Hepatocyte (in vitro differentiated cells): ENCODE measurements at places on chromosomes 1 and 21. TPM values are rescaled to one million over a fixed set of nuclear protein-coding genes. Genes with fewer than 3 reads are reported as not detected.

TRABD2B gene
- 2.3 and 4.9 TPM in 2 replicates for polyA plus RNA-seq

FAM177B gene
- 0.19 and 1.2 TPM in 2 replicates for polyA plus RNA-seq

BRDT gene
- polyA plus RNA-seq: not detected in 2 replicates

SLC6A9 gene
- 24.9 and 25.3 TPM in 2 replicates for polyA plus RNA-seq

FCRL3 gene
- polyA plus RNA-seq: not detected in 2 replicates

DNA sequence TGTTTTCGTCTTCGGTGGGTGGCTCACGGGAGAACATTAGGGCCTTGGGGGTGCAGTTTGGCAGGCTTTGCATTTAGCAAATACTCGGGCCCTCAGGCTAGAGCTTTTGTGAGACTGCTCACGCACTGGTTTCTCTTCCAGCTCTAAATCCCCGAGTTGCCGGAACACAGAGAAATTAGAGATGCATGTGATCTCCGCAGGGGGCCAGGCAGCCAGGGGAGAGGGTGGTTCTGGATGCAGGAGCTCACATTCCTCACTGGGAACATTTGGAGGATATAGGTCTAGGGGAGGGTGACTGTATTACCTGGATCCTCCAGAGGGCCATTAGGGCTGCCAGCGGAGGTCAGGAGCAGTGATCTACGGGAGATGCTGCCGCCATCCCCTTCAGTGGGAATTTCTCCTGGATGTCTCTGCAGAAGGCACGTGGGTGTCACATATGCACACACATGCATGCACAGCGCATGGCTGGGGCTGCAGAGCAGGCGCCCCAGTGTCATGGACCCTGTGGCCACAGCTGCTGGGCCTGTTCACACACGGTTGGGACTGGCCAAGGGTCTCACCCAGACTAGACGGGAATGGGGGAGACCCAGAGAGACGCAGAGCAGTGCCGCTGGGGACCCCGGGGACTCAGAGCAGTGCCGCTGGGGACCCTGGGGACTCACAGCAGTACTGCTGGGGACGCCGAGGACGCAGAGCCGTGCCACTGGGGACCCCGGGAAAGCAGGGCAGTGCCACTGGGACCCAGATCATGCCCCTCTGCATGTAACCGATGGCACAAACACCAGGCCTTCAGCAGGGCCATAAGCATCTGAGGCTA is 258.7 kb downstream of the CAMTA1 start:
- H3K36me3 ChIP-seq: no peaks in the 10 kb centered on the region
- H3K4me1 ChIP-seq: no peaks in the 10 kb centered on the region
- no peak for DNase-seq
- no peaks in the 10 kb centered on the region for H3K27me3 ChIP-seq

- no peak overlapping the region for H3K4me3 ChIP-seq
- H3K27me3 ChIP-seq: no peaks in the 10 kb centered on the region
- H3K4me1 ChIP-seq: no peaks in the 10 kb centered on the region
- DNase-seq: no peak
These were observed 114.5 kb upstream of the ZNHIT6 start for GRCh38 chr1:85822696-85823095.

GRCh38 chr1:209630383-209631225 is 21.6 kb downstream of the LAMB3 start:
- H3K36me3 ChIP-seq: no peaks in the 10 kb centered on the region
- H3K27ac ChIP-seq: no peak overlapping the region
- no peak overlapping the region for H3K4me3 ChIP-seq
- no peak for DNase-seq

DNA sequence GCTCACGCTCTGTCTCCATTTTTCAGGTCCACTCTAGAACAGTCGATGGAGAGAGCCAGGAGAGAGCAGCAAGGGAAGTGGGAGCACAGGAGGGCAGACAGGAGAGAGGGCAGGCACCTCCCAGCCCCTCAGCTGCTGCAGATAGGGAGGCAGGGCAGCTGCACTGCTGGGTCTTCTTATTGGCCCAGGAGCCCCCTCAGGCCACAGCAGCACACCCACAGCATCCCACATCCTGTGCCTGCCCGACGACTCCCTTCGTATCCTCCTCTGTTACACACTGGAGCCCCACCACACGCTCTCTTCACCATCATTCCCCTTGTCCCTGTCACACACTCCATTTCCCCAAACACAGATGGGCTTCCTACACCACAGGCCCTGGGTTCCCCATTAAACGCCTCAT is 13.7 kb upstream of the ARTN start:
- H3K27me3 ChIP-seq: no peaks in the 10 kb centered on the region
- no peak for DNase-seq
- H3K36me3 ChIP-seq: no peaks in the 10 kb centered on the region

DNA sequence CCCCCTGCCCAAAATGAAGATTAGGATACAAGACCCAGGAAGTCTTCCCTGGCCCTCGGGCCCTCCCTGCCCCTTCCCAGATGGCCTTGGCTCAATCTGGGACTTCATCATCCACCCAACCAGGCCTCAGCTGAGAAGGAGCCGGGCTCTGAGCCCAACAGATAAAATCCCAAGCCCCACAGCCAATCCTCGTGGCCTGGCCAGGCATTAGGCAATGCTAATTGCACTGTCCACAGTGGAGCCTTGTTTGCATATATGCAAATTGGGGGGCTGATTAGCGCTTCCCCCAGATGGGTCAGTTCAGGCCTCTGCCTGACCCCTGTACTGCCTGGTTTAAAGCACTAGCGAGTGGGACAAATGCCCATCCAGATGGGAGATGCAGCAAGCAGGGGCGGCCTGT is 34.9 kb downstream of the IGSF21 start:
- no peak overlapping the region for H3K27ac ChIP-seq
- no peaks in the 10 kb centered on the region for H3K4me1 ChIP-seq
- H3K27me3 ChIP-seq: peaks cover 6% of the 10 kb centered on the region

DNA sequence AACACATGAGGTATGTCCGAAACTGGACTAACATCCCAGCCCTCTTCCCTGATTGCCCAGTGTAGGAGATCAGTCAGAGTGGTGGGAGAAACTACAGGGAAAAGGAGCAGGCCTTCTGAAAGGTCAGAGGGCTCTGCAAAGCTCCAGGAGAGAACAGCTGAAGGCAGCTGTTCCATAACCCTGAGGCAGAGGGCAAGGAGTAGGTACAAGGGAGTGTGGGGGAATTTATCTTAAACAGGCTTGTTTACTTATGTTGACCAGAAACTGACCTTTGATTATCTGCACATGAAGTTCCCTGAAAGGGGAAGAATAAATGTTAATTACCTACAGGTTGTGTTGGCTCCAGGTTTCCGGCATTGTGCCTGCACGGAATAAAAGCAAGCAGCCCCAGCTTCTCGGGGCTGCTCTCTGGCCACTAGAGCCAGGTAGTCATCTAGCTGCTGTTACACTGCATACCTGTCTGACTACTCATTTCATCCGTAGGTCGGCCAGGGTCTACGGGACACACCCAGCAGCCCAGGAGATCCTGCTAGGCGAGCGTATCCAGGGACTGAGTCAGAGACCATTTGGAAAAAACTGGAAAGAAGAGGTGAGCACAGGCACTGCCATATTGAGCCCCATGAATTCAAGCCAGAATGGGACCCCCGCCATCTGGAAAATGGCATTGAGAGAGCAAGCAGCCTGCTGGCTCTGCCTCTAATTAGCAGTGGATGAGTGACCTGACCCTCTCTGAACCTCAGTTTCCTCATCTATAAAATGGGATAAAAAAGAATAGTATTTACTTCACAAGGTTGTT is 14.9 kb upstream of the PAQR7 start:
- peaks cover 52% of the 10 kb centered on the region for H3K4me1 ChIP-seq
- H3K27ac ChIP-seq: peak overlapping the region; percentile 97
- peak; percentile 89 for DNase-seq
- H3K36me3 ChIP-seq: no peaks in the 10 kb centered on the region
- H3K27me3 ChIP-seq: no peaks in the 10 kb centered on the region

GRCh38 chr1:241270016-241270415 is 87.0 kb downstream of the RGS7 start:
- H3K4me1 ChIP-seq: no peaks in the 10 kb centered on the region
- DNase-seq: no peak
- H3K27ac ChIP-seq: no peak overlapping the region
- no peaks in the 10 kb centered on the region for H3K27me3 ChIP-seq

- peak; percentile 82 for DNase-seq
- no peaks in the 10 kb centered on the region for H3K4me1 ChIP-seq
- H3K27ac ChIP-seq: peak overlapping the region; percentile 26
- H3K36me3 ChIP-seq: no peaks in the 10 kb centered on the region
- no peaks in the 10 kb centered on the region for H3K27me3 ChIP-seq
- no peak overlapping the region for H3K4me3 ChIP-seq
These were observed 13.9 kb downstream of the NT5C1A start for GRCh38 chr1:39657923-39658485.

GRCh38 chr1:209583408-209583807 is at the start of gene CAMK1G:
CAMK1G (plus strand) TSS chr1:209583714; CDS start chr1:209594984, 11,270 bp downstream.
- DNase-seq: peak; percentile 60
- H3K27ac ChIP-seq: no peak within 1 kb of the TSS
- H3K27me3 ChIP-seq: peaks cover 16% of the 10 kb centered on the region
- H3K4me1 ChIP-seq: peaks cover 6% of the 10 kb centered on the region

DNA sequence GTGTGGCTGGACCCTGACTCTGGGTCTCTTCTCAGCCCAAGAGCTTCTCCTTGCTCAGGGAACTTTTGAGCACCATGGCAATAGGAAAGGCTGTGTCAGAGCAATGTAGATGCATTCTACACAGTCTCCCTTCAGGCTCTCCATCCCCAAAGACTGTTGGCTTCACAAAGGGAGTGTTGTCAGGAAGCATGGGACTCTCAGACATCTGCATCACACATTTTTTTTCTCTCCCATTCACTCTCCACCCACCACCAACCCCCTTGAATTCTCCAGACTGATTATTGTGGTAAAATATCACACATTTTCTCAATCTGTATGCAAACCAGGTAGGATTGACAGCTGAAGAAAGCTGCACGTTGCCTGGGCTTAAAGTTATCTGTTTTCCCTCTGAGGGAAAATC is 105.4 kb upstream of the WARS2 start:
- H3K27me3 ChIP-seq: no peaks in the 10 kb centered on the region
- H3K4me3 ChIP-seq: no peak overlapping the region
- no peaks in the 10 kb centered on the region for H3K4me1 ChIP-seq
- no peaks in the 10 kb centered on the region for H3K36me3 ChIP-seq
- H3K27ac ChIP-seq: no peak overlapping the region

DNA sequence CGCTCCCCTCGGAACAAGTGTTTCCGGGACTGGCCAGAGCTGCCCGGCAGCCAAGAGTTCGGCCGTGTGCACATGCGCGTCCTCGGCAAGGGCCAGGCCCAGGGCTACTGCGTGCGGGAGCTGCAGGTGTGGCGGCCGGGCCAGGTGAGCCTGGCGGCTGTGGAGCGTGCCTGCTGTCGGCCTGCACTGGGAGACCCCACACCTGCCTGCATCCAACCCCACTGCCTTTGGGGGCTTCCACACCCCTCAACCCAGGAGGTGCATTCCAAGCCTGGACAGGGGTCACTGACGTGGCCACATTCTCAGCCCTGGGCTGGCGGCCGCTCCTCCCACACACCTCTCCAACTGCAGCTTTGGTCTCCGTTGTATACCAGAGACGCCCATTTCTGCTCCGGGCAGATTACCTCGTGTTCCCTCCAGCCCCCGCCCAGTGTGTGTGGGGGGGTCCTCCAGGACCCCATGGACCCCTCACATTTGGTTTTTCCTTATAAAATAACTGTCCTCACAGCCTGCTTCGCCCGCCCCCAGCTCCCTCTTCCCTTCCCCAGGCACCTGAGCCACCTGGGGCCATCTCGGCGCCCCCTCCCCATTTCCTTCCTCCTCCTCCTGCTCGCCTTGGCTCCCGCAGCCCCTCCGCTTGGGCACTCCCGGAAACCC is 6.1 kb downstream of the RNF223 start:
- no peak for DNase-seq
- peaks cover 13% of the 10 kb centered on the region for H3K4me1 ChIP-seq
- no peaks in the 10 kb centered on the region for H3K27me3 ChIP-seq

DNA sequence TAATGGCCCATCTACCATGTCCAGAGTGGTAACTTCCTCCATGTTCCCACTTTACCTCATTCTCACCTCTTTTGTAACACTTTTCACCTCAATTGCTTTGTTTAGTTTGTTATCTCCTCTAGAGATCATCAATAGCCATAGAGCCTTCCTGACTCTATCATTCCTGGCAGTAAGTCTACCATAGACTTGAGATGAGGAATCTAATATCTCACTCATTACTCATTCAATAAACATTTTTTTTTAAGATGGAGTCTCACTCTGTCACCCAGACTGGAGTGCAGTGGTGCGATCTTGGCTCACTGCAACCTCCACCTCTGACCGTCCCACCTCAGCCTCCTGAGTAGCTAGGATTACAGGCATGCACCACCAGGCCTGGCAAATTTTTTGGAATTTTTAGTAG is 7.1 kb downstream of the NMNAT2 start:
- no peak for DNase-seq
- no peaks in the 10 kb centered on the region for H3K4me1 ChIP-seq
- H3K36me3 ChIP-seq: no peaks in the 10 kb centered on the region
- peaks cover 13% of the 10 kb centered on the region for H3K27me3 ChIP-seq

- peaks cover 12% of the 10 kb centered on the region for H3K4me1 ChIP-seq
- no peak for DNase-seq
- H3K27me3 ChIP-seq: no peaks in the 10 kb centered on the region
- no peak overlapping the region for H3K27ac ChIP-seq
These were observed 3.3 kb downstream of the UAP1 start for GRCh38 chr1:162564762-162565218.

DNA sequence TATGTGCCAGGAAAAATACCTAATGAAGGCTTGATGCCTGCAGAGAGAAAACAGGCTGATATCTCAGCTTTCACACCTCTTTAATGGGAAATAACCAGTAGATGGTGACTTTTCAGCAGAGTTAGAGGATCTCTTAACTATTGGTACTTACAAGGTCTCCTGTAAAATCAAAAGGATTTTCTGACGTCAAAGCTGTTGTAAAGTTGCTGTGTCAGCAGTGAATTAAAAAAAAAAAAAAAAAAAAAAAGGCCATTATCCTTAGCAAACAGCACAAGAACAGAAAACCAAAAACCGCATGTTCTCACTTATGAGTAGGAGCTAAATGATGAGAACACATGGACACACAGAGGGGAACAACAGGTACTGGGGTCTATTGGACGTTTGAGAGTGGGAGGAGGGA is 349.1 kb downstream of the AMY1C start:
- no peak for DNase-seq
- H3K4me1 ChIP-seq: no peaks in the 10 kb centered on the region
- H3K36me3 ChIP-seq: no peaks in the 10 kb centered on the region
- H3K27me3 ChIP-seq: no peaks in the 10 kb centered on the region
- no peak overlapping the region for H3K27ac ChIP-seq

GRCh38 chr1:7810395-7810794 is 26.3 kb downstream of the PER3 start:
- DNase-seq: no peak
- H3K4me3 ChIP-seq: no peak overlapping the region
- H3K27ac ChIP-seq: no peak overlapping the region
- H3K27me3 ChIP-seq: no peaks in the 10 kb centered on the region
- no peaks in the 10 kb centered on the region for H3K4me1 ChIP-seq
- no peaks in the 10 kb centered on the region for H3K36me3 ChIP-seq

GRCh38 chr1:78373676-78374075 is 117.1 kb upstream of the PTGFR start:
- H3K27me3 ChIP-seq: no peaks in the 10 kb centered on the region
- DNase-seq: no peak
- no peaks in the 10 kb centered on the region for H3K36me3 ChIP-seq
- H3K27ac ChIP-seq: no peak overlapping the region
- no peaks in the 10 kb centered on the region for H3K4me1 ChIP-seq
